Stimulated activated CD4-positive, alpha-beta T cell treated with anti-CD3 and anti-CD28 coated beads, Interleukin-15, amount 100 ng/mL, for 24 hours (primary cell): ENCODE measurements at places on chromosomes 12 and 14.

GRCh38 chr12:53131844-53132243, 28.6 kb downstream of the SOAT2 start:
- DNase-seq, result no peak

DNA sequence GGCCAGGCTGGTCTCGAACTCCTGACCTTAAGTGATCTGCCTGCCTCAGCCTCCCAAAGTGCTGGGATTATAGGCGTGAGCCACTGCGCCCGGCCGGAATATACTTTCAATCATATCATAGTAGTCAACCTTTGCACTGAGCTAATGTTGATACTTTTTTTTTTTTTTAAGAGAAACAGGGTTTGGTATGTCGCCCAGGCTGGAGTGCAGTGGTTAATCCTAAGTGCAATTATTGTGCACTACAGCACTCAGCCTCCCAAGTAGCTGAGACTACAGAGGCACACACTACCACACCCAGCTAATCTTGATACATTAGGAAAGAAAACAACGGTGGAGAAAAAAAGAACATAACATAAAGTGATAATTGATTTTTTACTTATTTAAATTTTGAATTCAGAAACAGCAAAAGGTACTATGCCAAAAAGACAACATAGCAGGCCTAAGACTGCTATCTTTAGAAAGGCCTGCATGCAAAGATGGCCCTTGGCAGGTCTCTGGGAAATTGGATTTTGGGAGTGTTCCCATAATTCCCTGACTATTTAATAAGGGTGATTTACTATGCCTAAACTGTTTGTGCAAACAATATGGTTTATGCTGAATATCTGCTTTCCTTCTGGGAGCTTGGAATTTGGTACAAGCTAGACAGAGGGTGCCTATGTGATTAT, 15.5 kb downstream of the BTBD7 start:
- no peak for DNase-seq

DNA sequence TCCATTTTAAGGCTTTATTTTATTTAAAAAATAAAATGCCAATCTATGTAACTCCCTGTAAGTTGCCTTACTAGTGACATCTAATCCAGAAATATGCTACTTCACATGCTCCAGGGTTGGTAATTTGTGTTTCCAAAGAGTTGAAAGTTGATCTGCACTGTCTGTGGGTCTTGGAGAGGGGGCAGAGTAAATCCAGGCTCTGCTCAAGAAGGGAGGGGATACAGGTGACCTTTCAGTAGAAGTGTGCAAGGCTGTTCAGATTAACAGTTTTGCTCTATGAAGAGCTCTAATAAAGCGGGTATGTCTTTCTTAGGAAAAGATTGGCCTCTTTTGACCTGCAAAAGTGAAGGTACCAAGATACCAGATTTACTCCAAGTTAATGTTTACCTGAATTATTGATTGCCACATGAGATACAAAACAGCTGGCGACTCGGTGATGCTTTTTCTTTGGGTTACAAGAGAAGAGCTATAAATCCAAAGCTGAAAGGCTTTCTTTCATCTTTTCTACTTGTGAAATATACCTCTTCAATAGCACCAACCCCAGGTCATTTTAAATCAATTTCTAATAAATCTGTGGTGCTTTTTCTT, 75.6 kb upstream of the FLRT2 start:
- DNase-seq, result no peak

- DNase-seq, result no peak
Observed at GRCh38 chr12:17342381-17342961, 736.5 kb upstream of the LMO3 start.

GRCh38 chr14:48568252-48568651, 892.8 kb upstream of the MDGA2 start:
- no peak for DNase-seq

DNA sequence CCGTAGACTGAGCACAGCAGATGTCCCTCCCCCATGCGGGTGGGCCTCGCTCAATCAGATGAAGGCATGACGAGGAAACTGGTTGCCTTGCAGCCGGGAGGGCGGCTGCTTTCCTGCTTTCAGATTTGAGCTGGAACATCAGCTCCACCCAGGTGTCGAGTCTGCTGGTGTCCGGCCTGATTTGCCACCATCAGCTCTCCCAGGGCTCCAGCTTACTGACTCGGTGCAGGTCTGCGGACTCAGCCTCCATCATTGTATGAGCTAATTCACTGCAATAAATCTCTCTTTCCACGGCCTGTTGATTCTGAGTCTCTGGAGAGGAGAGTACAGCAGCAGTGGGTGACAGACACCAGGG, 156.2 kb downstream of the KIF26A start:
- no peak for DNase-seq

GRCh38 chr12:97567619-97568110, 105.1 kb downstream of the RMST start:
- DNase-seq, result no peak
